CD4-positive, alpha-beta T cell treated with Interleukin-6 at 100 ng/mL for 8 hours (primary cell): ENCODE measurements at places on chromosomes 3 and 15.
A peak's percentile ranks its signal among the peaks of the same experiment; 100 is the strongest.

GRCh38 chr3:44078863-44079262, 162.8 kb upstream of the TOPAZ1 start:
- DNase-seq: no peak

DNA sequence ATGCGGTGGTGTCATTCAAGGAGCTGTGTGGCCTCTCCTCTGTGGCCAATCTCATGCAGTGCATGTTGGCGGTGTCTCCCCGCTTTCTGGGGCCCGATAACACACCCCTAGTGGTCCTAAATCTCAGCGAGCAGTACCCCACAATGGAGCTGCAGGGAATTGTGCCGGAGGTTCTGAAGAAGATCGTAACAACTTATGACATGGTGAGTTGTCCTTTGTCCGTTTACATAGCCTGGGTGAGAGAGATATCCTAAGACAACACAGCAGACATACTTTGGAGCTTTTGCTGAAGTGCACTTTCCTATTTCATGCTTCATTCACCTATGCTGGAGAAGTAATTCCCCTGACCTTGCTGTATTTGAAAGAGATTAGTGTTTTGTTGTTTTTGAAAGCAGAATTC, 130.0 kb downstream of the PLCL2 start:
- DNase-seq: no peak

DNA sequence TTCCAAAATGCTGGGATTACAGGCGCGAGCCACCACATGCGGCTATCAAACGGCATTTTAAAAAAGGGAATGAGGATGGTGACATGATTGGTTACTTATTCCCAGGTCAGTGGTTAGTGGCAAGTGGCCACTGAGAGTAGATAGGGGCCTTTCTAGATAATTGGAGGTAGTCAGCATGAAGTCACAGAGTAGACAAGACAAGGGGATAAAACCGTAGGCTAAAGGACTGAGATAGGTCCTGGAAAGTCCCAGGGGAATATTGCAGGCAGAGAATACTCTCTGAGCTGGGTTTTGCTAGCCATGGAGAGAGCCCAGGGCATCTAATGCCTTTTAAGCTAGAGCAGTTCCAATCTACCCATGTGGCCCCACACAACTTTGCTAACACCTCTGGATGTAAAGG, 52.2 kb downstream of the KCNAB1 start:
- no peak for DNase-seq

GRCh38 chr3:115040673-115041286, 106.3 kb downstream of the ZBTB20 start:
- DNase-seq: peak; percentile 29

GRCh38 chr3:159839561-159840379, 148.9 kb upstream of the IL12A start:
- no peak for DNase-seq

- no peak for DNase-seq
Observed at GRCh38 chr3:69715204-69715603, 24.1 kb upstream of the MITF start.
